ENCODE measurements at places on chromosomes 2 and 18.
A peak's percentile ranks its signal among the peaks of the same experiment; 100 is the strongest.

DNA sequence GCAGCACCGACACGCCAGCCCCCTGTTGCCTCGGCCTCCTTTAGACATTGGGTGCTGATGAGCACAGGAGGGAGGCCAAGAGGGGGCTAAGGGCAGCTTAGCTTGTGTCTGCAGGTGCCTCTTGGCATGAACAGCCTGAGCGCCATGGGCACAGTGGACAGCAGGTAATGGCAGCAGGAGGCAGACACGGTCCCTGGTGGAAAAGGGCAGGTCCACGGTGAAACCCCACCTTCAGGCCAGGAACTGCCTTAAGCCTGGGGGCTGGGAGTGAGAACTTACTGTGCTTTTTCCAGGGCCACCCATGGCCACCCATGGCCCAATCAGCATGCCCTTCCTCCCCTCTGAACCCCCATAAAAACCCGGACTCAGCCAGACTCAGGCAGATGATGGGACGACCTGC, 633.4 kb upstream of the TMEFF2 start:
- DNase-seq = peak; percentile 56

DNA sequence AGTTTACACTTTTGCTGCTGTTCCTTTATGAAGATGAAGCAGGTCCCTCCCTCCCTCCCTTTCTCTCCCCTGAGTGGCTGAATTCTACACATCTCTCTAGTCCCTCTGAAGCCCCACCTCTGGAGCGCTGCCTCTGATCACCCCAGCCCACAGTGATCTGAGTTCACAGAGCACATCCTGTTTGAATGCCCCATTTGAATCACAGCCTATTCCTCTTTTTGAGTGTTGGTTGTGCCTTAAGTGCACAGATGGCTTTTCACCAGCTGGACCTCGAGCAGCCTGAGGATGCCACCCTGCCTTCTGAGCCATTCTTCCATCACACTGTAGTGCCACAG, 87.1 kb downstream of the ITGB1BP1 start:
- DNase-seq = no peak

- no peak for DNase-seq
These were observed 17.3 kb upstream of the CNDP2 start for GRCh38 chr18:74478880-74479279.

DNA sequence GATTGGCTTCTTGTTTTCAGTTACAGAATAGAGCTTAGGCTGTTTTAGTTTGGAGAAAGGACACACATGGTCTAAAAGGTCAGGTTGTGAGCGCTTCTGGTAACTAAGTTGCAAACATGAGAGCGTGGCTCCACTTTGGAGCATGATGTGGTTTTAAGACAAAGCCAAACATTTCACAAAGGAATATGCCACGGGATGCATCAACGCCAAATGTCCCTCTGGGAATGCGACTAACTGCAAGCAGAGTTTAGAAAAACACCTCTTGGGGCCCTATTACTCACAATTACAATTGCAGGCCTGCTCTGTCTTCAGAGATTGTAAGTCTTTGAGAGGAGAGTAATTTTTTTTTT, 25.4 kb downstream of the MYO7B start:
- DNase-seq = no peak

GRCh38 chr2:130828461-130828860, 8.3 kb upstream of the ARHGEF4 start:
- DNase-seq = no peak

GRCh38 chr2:68968221-68968620, 6.2 kb upstream of the GKN1 start:
- no peak for DNase-seq

GRCh38 chr2:222448748-222449181, 24.4 kb downstream of the SGPP2 start:
- DNase-seq = no peak
